ENCODE measurements at places on chromosomes 4 and X. TPM values are rescaled to one million over a fixed set of nuclear protein-coding genes. Genes with fewer than 3 reads are reported as not detected.

TRIM60 gene
- total RNA-seq: not detected

NOX1 gene
- total RNA-seq: not detected

RAB33A gene
- 1.2 TPM for total RNA-seq

MAGED4 gene
- 0.40 TPM for total RNA-seq

CYSLTR1 gene
- total RNA-seq: 1.8 TPM

F8A2 gene
- total RNA-seq: not detected

LONRF3 gene
- 1.5 TPM for total RNA-seq

SORBS2 gene
- 1,779 TPM for total RNA-seq

UGT2B17 gene
- total RNA-seq: not detected

PHOX2B gene
- total RNA-seq: not detected

ARMCX4 gene
- total RNA-seq: 7.4 TPM

XAGE2 gene
- not detected for total RNA-seq

FAM47A gene
- not detected for total RNA-seq

CTAG1B gene
- total RNA-seq: not detected

GPR50 gene
- total RNA-seq: not detected

TRMT10A gene
- total RNA-seq: 2.7 TPM

ARHGAP10 gene
- total RNA-seq: 41.8 TPM

LANCL3 gene
- 0.75 TPM for total RNA-seq

SAT1 gene
- total RNA-seq: 156 TPM

EFHC2 gene
- total RNA-seq: 4.3 TPM

HERC5 gene
- 1.9 TPM for total RNA-seq

TFDP3 gene
- not detected for total RNA-seq

CXCL8 gene
- 1.2 TPM for total RNA-seq

DNA sequence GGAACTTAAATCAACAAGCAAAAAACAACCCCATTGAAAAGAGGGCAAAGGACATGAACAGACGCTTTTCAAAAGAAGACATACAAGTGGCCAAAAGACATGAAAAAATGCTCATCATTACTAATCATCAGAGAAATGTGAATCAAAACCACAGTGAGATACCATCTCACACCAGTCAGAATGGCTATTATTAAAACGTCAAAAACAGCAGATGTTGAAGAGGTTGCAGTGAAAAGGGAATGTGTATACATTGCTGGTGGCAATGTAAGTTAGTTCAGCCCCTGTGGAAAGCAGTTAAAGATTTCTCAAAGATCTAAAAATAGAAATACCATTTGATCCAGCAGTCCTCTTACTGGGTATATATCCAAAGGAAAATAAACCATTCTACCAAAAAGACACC, 22.6 kb downstream of the RTL9 start:
- DNase-seq: no peak

GRCh38 chr4:171101845-171102244, 711.4 kb upstream of the GALNTL6 start:
- DNase-seq: no peak

GRCh38 chr4:153465615-153466080, 512 bp upstream of the TMEM131L start:
- DNase-seq: no peak

DNA sequence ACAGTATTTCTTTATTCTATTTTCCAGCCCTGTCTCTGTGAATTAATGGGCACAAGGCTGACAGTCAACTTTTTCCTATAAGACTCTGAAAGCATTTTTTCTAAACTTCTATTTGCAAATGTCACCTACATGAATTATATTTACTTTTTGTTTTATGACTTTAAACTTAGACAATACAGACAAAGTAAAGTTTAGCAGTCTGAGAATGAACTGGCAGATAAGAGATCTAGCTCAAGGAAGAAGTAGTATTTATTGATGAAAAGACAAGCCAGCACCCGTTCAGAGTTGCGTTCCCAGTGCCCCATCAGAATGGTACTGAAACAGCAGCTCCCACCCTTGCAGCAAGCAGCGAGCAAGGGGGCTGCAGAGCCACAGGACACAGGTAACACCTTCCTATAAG, 148.5 kb downstream of the FAM13A start:
- DNase-seq: no peak

GRCh38 chrX:22192419-22193060, 80.2 kb upstream of the CBLL2 start:
- DNase-seq: peak; percentile 81

- no peak for DNase-seq
Observed at GRCh38 chr4:123921339-123921738, 524.7 kb downstream of the SPRY1 start.

- DNase-seq: no peak
Observed at GRCh38 chrX:150088766-150089518, 150.7 kb upstream of the EOLA2 start.

DNA sequence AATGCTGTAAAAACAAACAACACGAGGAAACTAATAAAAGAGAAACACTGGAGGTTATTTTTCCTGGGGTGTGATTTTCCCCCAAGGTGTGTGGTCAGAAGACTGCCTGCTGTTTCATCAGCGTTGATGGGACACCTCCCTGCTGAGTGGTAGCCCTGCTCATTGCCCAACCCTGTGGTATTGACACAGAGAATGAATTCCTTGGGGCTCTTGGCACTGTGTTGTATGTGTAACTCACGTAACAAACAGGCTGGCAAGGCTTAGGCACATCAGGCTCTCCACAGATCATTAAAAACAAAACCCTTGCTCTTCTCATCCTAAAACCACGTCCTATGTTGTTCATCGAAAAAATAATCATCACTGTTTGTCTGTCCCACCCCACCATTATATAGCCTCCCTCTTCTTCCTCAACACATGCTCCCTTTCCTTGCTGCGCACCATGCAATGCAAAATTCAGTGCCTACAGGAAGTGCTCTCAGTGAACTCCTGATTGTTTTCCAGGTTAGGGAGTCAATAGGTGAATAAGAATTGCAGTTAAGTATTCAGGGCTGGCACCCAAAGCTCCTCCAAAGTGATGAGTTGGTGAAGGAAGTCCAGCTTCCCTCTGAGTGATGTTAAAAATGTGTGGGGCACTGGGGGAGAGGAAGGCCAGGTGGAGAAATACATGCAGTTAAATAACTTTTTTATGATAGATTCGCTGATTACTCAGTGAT, 11.4 kb upstream of the PUDP start:
- no peak for DNase-seq

GRCh38 chr4:16728849-16729248, 169.6 kb downstream of the LDB2 start:
- no peak for DNase-seq

GRCh38 chr4:1463088-1463926, 57.1 kb upstream of the NKX1-1 start:
- DNase-seq: peak; percentile 63

- DNase-seq: no peak
Observed at GRCh38 chr4:7804756-7805385, 134.8 kb downstream of the AFAP1 start.

- no peak for DNase-seq
Observed at GRCh38 chr4:99642725-99643489, 14.7 kb downstream of the C4orf54 start.

GRCh38 chrX:109485470-109486340, 3.8 kb upstream of the GUCY2F start:
- DNase-seq: peak; percentile 78

DNA sequence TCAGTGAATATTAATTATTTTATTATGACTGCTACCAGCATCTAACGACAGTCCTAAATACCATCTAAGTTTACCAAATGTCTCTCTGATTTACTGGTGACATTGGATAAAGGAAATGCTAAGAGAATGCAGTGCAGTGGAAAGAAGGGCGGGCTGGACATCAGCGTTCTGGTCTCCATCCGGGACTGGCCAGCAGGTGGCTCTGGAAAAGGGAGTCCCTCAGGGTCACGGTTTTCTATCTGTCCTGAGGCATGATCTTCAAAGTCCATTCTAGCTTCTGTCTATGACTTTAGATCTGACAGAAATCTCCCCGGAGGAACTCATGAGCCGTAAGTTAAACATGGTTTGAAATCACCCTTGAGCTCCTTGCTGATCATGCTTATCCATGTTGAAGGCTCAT, 3.3 kb downstream of the TRIM2 start:
- no peak for DNase-seq

- DNase-seq: no peak
Observed at GRCh38 chr4:145720656-145721055, 40.7 kb downstream of the C4orf51 start.

DNA sequence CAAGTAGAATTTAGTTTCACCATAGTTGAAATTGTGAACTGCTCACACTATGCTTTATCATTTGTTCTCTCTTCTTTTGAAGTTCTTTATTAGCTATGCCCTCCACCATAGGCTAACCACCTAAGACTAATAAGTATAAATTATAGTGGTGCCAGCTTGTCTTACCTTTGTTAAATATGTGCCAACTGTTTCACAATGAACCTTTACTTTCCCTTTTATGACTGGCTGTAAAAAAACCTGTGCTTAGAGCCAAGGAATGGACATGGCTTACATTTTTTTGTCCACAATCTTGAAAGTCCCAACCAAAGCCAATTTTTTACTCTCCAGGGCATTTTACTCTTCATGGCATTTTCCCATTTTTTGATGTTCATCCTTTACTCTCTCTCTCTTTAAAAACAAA, 123.5 kb upstream of the LEF1 start:
- DNase-seq: no peak

DNA sequence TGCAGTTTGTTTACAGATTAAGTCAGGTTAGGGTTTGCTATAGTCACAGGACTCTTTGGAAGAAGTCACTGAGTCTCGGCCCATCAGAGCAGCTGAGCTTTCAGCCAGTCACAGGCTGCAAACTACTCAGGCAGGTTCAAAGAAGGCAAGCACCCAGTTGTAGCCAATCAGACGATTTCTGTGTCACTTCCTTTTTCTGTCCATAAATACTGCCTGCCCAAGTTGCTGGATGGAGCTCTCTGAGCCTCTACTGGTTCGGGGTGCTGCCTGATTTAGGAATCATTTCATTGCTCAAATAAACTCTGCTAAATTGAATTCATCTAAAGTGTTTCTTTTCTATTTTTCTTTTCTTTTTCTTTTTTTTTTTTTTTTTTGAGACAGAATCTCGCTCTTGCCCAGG, 7.3 kb upstream of the SH3BP2 start:
- peak; percentile 53 for DNase-seq

DNA sequence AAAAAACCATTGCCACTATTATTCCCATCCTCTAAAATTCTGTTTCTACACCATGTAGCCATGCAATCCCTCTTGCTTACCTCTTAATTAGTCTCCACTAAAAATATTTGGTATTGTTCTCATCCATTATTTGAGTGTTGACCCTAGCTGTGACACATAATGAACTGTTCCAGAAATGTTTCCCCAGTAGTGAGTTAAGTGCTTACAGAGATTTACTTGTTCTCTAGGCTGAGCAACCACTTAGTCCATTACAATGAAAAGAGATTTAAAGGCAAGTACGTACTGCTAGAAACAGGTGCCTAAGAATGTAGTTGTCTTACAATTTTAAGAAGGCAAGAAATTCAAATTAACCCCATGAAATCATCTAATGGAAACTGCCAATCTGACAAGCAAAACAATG, 112.7 kb upstream of the PTPN13 start:
- DNase-seq: no peak

- no peak for DNase-seq
Observed at GRCh38 chr4:165537028-165537648, 158.3 kb downstream of the CPE start.

DNA sequence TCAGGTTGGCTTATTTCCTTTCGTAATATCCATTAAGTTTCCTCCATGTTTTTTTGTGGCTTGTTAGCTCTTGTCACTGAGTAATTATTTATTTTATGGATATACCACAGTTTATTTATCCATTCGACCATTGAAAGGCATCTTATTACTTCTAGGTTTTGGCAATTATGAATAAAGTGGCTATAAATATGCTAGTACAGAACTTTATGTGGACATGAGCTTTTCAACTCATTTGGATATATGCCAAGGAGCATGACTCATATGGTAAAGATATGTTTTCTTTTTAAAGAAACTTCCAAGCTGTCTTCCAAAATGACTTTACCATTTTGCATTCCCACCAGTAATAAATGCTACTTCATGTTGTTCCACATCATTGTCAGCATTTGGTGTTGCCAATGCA, 803.6 kb downstream of the GLUD2 start:
- no peak for DNase-seq

- DNase-seq: no peak
Observed at GRCh38 chr4:159547645-159548308, 444.9 kb downstream of the RAPGEF2 start.

DNA sequence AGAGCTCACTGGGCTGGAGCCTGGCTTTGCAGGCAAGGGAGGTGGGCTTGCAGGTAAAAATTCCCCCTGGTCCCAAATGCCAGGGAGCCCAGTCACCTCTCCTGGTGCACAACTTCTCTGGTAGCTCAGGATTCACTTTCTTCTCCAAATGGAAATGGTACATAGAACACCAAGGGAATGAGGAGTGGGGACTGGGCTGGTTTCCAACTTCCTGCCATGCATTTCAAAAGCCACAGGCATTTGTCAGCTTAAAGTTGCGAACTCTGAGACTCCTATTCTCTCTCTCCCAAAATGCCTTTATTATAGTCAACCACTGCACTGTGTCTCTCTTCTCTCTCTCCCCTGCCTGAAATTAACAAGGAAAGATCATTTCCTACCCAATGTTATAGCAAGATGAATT, 177.3 kb downstream of the GRIA3 start:
- DNase-seq: no peak

DNA sequence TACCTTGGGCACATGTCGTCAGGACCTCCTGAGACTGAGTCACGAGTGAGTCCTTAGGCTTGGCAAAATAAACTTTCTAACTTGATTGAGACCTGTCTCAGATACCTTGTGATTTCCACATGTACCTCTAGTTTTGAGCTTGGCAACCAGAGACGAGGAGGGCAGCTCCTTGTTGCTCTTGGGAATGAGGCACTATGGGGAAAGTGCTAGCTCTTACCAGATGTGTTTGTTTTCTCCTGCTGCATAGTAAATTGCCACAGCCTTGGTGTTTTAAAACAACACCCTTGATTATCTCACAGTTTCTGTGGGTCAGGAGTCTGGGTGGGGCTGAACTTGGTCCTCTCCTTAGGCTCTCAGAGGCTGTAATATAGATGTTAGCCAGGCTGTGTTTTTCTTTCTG, 59.1 kb upstream of the MAML3 start:
- DNase-seq: no peak

DNA sequence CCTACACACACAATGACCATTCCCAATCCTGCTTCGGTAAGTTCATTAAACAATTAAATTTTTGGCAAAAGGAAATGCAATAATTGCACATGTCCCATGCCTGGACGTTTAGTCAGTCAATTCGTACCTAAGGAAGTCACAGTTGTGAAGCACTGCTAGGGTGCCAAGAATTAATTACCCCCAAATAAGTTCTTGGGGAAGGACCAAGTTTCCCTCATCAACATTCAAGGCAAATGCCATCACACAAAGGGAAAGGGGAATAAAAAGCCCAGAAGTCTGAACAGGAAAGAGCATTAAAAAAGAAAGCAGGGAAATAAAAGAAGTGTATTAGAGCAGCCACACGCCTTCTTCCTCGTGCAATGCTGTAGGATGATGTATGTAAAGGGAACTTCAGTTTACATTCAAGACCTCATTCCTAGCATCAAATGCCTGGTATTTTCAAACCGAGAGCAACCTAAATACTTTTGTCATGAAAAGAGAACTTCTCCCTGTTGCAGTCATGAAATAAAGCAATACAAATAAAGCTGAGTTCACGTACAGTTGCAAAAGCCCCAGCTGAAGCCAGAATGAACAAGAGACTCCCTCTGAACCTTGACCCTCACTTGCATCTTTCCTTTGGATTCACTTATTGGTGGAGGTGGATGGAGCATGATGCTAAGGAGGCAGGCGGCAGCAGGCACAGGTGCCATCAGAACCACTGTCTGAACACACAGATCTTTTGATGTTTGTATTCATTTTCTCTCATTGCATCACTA, 124.0 kb upstream of the PPARGC1A start:
- DNase-seq: no peak

GRCh38 chrX:74277846-74278245, 26.1 kb upstream of the ZCCHC13 start:
- DNase-seq: no peak

GRCh38 chrX:11439846-11440245, 146.6 kb downstream of the AMELX start:
- no peak for DNase-seq

All from cardiac septum (tissue), 1 donor.